ENCODE measurements at places on chromosomes 1 and 21.

DNA sequence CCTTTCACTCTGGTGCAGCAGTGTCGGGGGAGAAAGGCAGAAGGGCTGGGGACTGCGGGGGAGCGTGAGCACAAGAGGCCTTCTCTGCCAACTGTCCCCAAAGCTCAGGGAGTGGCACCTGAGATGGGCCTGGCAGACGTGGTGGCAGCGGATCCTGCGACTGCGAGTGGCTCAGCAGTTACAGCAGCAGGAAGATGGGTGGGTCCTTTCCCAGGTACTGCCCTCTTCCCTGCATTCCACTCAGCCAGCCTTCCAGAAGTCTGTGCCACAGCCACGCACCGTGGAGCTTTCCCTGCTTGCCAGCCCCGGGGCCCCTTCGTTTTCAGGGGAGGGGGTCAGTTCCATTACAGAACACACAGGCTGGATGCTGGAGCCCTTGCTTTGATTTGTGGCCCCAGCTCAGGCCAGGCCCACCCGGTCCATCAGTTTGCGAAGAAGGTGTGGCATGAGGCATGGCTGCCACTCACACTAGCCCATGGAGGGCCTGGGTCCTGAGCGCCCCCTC lies 17.2 kb downstream of the MTHFR start:
- no peak for DNase-seq

- no peak for DNase-seq
Measured at GRCh38 chr1:183652107-183652506, 1.0 kb downstream of the APOBEC4 start.

- DNase-seq, result no peak
Measured at GRCh38 chr1:78292361-78292760, 198.4 kb upstream of the PTGFR start.

DNA sequence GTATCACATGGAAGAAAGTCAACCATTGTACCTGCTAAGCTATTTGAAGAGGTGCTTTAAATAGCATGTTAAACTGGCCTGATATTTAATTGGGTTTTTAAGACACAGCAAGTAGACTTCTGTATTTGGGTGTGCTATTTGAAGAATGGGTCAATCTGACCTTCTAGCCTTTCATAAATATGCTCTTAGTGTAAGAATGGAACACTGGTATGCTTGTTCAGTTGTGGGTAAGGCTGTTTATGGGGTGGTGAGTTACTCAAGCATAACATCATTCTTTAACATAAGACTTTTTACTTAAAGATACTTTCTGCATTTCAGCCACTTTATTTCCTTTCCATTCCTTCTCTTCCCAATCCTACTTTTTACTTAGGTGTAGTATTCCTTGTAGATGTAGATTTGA lies 21.4 kb downstream of the AHCYL1 start:
- DNase-seq, result no peak

All from thoracic aorta (tissue), 2 donors.